ENCODE measurements at places on chromosomes 3 and 15.

DNA sequence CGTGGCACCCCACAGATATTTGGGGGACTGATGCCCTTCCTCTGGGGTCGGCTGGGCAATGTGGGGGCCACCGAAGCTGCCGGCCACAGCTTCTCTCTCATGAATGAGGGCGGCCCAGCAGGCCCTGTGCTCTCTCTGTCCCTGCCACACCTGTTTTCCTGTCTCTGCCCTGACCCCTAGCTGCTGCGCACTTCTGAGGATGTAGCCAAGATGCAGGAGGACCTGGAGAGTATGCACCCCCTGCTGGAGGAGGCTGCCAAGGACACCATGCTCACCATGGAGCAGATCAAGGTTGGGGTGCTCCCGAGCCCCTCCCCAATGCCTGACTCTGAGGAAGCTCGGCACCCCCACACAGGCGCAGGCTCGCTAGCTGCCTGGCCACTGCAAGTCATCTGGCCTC is 59.7 kb downstream of the SEMA3G start:
- DNase-seq, result no peak

GRCh38 chr15:87209891-87210689 is 1046.4 kb downstream of the NTRK3 start:
- no peak for DNase-seq

GRCh38 chr3:159882790-159883779 is 105.5 kb upstream of the IL12A start:
- no peak for DNase-seq

DNA sequence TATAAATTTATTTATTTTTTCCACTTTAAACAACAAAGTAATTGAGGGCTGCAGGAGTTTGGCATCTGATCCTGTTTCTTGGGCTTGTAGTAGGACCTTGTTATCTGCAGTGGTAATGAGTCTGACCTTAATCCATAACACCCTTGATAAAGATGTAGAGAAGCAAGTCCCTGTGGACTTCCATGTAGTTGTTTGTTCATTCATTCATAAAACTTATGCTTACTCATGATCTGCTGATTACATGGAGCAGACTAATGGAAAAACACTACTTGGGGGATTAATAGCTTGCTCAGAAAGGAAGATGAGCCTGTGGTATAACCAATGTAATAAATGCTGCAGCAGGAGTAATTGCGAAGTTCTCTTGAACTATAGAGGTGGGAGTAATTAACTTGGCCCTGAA is 271.5 kb upstream of the TBL1XR1 start:
- no peak for DNase-seq

GRCh38 chr3:135083179-135083578 is 288.1 kb downstream of the EPHB1 start:
- no peak for DNase-seq

Data from activated CD4-positive, alpha-beta T cell treated with anti-CD3 and anti-CD28 coated beads, Interleukin-2, amount 50 U/mL, for 1 hour (primary cell).